DND-41 (cell line): ENCODE measurements at places on chromosomes 12 and 14.

DNA sequence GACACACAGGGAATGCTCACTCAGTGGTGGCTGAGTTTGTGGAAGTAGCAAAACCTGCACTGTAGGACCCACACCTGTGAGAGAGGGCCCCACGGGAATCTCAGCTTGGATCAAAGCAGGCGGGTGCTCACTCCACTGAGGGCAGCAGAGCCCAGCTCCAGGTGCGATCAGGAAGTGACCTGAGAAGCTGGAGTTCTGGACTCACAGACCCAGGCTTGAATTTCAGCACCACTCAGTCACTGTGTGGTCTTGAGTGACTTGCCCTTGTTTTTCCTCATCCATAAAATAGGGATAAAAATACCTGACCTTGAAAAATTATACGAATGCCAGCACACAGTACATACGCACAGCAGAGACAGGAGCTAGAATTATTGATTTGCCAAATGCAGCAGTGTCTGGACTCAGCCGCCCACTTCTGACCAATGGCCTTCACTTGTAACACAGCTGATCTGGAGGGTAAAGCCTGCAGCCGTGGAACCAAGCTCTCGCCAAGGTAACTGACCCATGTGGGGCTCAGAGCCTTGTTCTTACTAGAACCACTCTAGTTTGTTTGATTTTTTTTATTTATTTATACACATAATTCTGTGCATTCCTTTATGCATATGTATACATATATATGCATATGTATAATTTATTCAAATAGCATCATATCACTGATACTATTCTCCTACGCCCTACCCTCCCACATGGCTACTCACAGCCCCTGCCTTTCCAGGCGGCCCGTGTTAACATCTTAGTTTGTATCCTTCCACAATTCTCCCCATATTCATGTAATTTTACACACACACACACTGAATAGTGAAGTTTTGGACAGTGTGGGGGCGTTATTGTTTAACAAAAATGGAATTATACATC is 53.9 kb downstream of the DPF3 start:
- DNase-seq: no peak

- DNase-seq: no peak
These were observed 12.0 kb downstream of the MEG3 start for GRCh38 chr14:100837805-100838350.

- no peak for DNase-seq
These were observed 220.6 kb downstream of the GXYLT1 start for GRCh38 chr12:41924111-41924510.

DNA sequence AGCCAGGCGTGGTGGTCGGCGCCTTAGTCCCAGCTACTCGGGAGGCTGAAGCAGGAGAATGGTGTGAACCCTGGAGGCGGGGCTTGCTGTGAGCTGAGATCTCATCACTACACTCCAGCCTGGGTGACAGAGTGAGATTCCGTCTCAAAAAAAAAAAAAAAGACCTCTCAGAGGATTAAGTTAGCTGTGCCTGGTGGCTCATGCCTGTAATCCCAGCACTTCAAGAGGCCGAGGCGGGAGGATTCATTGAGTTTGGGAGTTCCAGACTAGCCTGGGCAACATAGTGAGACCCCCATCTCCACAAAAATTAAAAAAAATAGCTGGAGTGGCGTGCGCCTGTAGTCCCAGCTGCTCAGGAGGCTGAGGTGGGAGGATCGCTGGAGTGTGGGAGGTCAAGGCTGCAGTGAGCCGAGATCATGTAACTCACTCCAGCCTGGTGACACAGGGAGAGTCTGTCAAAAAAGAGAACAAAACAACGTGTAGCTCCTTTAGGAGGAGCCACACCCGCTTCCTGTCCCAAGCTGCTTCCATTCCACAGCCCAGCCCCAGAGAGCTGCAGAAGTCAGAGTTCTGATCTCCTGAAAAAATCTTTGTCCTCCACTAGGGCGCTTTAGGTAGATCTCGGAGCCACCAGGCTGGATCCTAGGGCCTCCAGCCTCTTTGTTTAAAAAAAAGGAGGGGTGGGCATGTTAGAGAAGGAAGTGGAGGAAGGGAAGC is 11.5 kb upstream of the ULK1 start:
- no peak for DNase-seq

DNA sequence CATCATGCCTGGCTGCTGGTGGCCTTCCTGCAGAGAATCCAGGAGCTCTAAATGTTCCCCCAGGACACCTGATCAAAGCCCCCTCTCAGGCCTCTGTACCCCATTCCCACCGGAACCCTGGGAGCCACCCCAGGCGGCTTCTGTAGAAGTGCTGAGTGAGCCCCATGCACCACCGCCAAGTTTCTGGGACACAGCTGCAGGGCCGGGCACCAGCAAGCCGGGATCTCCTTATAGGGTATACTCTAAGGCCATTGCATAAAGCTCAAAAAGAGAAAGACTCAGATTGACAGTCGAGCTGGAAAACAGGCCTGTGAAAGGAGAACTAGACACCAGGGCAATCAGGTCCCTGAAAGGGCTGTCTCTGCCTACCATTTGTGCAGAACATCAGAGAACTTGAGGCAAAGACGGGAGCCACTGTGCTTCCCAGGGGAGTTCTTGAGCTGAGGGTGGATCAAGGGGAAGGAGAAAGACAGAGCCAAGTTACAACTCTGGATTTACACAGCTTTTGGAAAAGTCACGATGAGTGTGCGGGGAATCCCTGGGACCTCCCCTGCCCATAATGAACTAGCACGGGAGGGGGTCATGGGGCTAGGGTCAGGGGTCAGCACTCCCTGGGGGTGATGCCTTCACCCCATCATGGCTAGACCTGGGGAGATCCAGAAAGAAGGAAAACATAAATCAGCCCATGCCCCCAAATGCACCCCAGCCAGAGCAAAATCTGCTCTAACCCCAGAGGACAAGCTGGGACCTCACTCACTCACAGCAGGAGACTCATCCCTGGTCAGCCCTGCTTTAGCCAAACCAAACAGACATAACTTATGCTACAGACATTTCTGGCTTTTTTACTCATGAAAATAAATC is 51.1 kb downstream of the ITPK1 start:
- DNase-seq: no peak

DNA sequence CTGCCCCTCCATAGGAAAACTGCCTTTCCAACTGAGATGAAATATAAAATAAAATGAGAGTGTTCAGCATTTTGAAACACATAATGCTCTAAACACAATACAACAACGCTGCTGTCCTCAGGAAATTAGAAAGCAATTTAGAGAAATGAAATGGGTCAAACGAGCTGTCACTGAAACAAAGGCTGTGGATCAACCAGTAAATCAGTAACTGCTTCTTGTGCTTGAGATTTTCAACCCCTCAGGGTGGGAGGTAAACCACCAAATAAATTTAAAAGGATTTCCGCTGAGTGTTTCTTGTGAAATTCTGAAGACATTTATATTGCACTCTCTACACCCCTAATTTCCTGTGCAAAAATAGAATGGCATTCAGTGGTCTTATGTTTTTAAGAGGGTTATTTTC is 657.1 kb upstream of the SEL1L start:
- no peak for DNase-seq

DNA sequence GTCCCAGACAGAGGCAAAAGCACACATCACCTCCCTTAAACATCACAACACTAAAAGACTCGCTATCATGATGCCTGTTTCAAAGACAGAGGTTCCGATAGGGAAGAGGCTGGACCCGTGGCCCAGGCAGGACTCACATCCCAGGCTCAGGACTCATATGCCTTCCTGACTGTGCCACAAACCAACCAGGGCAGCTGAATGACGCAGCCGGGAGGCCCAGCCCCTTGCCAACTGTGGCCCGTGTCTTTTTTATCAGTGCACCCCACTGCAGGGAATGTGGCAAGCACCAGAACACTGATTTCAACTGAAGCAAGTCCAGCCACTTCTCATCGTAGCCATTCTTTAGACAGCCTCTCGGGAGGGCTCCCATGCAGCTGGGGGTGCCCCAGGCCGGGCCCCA is 132.3 kb downstream of the KSR2 start:
- DNase-seq: no peak

DNA sequence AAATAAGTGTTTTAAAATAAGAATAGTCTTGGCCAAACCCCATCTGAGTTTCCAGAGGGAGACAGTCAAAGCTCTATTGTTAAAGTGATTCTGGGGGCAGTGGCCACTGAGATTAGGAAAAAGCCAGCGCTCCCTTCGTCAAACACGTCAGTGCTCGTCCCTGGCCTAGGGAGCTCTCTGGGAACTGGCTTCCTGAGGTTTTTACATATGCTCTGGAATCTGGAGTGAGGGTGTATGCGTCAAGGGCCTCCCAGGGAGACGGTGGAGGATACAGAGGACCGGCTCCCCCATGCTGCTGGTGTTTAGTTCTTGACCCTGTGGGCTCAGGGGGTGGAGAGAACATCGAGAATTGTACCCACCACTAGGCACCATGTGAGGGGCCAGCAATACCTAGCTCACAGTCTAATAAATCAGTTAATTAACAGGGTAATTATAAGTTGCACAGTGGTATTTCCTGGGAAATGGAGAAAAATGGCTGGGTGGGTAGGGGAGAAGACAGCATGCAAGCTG is 87.0 kb downstream of the SLC25A47 start:
- no peak for DNase-seq

- no peak for DNase-seq
These were observed 1.6 kb downstream of the TMEM179 start for GRCh38 chr14:104602933-104603325.

- DNase-seq: no peak
These were observed 508 bp upstream of the KCNH5 start for GRCh38 chr14:63045612-63046320.

DNA sequence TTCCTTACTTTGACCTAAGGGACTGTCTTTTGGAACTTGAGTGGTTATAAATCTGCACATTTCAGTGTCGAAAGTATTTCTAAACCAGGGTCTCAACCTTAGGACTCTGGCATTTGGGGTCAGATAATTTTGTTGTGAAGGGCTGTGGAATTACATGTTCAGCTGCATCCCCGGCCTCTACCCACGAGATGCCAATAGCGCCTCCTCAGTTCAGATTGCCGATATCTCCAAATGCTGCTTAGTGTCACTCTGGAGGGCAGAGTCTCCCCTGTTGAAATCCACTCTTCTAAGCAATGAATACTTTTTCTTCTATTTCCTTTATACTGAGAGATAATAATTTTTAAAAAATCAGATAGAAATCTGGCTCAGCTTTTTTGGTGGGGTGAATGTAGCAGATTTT is 379.4 kb upstream of the RGS6 start:
- DNase-seq: no peak

- no peak for DNase-seq
These were observed 64.5 kb downstream of the GALNT16 start for GRCh38 chr14:69324341-69324931.

DNA sequence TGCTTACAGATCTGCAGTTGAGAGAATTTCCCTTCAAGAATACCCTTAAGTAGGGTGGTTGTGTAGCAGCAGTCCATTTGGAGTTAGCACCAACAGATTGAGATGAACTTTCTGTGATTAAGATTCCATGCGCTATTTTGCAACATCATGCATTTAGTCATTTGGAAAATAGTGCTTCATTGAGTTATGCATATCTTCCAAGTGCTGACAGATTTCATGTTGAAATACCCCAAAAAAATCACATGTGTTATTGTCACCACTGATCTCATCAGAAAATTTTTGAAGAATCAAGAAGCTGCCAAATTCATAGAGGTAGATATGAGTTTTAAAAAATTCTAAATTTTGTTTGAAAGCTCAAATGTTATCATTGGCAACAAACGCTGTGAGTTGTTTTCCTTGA is 35.5 kb upstream of the OSBPL8 start:
- DNase-seq: no peak

- no peak for DNase-seq
These were observed 29.5 kb upstream of the CISTR start for GRCh38 chr12:53781228-53781801.

DNA sequence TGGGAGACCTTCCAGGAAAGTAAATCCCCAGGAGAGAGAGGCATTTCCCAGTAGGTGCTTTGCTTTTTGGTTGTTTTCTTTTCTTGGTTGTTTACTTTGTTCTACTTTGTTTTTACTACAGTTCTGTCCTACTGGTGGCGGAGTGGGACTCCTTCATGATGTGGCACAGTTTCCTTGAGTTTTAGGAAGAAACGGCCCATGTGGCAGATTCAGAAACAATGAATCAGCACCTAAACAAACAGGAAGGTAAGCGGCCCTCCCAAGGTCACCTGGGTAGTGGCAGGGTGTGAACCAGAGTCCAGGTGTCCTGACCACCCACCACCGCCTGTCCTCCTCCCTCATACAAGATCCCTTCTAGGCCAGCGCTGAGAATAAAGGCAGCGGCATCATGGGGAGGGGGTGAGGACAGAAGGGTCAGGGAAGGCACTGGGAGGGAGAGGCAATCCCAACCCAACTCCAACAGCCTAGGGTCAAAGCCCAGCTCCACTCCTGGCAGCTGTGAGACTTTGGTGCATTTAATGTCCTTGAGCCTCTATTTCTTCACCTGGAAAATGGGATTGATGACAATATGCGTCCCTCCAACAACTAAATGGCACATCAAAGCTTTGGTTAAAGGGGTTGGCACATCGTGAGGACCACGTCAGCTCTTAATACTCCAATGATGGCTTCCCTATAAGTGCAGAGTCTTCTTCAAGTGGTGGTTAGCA is 111.5 kb upstream of the BCL2L14 start:
- DNase-seq: no peak

DNA sequence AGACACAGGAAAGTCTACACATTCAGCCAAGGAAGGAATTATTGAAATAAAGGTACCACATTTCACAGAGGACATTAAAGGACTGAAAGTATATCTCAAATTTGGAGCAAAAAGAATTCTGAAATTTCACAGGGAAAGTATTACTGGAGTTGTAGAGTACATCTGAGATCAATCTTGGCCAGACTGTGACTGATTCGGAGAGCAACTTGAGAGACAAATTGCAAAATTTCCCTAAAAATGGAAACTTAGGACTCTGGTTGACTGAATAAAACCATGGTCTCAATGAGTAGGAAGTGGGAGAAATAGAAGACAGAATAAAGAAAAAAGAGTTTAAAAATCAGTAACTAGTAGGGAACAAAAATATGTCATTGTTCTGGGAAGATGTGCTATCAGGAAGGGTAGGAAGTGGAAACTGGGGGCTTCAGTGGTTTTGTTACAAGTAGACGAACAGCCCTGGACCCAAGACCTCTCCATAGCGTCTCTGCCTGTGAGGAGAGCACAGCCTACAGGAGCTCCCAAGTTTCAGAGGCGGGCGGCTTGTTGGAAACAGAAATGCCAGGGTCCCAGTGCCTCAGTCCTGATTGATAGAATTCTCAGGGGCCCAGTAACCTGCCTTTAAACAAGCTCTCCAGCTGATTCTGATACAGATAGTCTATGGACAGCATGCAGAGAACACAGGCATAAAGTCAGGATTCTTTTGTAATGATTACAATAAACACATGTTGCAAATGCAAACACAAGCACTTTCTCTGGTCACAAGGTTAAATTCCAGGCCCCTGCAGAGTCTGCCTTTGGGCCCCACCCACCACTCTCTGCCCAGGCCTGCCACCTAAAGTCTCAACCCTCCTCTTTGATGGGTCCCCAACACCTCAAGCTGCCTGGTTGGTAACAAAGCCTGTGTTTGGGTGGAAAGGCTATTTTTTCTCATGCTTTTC is 63.1 kb downstream of the BBS10 start:
- no peak for DNase-seq

DNA sequence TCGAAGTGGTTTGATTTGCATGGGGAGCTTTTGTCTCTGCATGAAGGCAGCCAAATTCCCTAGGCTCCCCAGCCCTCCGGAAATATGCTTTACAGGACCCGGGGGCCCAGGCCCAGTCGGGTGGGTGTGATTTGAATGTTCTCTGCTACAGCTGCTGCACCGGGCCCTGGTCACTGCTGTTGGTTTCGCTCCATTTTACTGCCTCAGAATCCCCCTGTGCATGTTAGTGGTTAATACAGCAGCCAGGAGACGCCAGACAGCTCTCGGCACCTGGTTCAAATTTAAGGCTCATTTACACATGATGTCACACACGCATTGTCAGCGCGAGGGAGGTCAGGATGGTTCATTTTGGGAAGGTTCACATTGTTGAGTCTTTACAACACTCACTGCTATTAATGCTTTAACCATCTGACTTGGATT is 99.6 kb downstream of the SLC38A6 start:
- DNase-seq: no peak
